Vagina (tissue), 2 donors: ENCODE measurements at places on chromosomes 12 and 14.
A peak's percentile ranks its signal among the peaks of the same experiment; 100 is the strongest.

- no peak for DNase-seq
- no peak overlapping the region for H3K27ac ChIP-seq
- no peak overlapping the region for H3K4me3 ChIP-seq
- no peaks in the 10 kb centered on the region for H3K27me3 ChIP-seq
- H3K4me1 ChIP-seq: no peaks in the 10 kb centered on the region
Observed at GRCh38 chr14:44741431-44741830, 220.3 kb downstream of the KLHL28 start.

DNA sequence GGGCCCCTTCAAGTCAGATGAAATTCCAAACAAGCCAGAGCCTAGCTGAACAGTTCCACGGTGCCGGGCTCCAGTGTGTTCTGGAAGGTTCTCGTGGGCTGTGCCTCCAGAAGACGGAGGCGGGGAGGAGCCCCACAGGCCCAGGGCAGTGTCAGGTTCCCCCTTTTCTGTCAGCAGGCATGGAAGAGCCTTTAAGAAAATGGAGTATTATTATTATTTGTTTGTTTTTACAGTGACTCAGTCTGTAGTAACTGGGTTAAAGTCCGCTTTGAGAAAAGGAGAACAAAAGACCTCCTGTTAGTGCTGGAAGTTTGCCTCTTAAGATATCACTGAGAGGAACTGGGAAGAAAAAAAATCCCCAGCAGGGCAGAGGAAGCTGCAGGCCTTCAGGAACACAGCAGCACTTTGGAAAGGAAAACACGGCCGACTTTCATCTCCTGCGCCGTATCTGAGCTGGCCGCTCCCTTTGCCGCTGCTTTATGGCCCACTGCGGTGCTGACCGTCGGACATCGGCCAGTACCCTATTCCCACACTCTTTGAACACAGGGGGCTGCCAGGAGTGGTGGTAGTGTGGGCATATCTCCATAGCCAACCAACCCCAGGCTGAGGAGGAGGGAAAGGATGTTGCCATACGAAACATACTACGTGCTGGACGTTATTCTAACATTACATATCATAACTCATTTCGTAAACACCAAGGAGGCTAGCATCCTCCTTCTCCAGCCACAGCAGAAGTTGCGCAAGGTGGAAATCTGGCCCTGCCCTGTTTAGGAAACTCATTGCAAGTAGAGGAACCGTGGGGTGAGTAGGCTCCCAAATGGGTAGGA is 194.0 kb downstream of the ZFP36L1 start:
- no peak for DNase-seq
- no peaks in the 10 kb centered on the region for H3K27me3 ChIP-seq
- H3K4me3 ChIP-seq: no peak overlapping the region
- peaks cover 51% of the 10 kb centered on the region for H3K4me1 ChIP-seq
- peak overlapping the region; percentile 91 for H3K27ac ChIP-seq
- no peaks in the 10 kb centered on the region for H3K36me3 ChIP-seq

DNA sequence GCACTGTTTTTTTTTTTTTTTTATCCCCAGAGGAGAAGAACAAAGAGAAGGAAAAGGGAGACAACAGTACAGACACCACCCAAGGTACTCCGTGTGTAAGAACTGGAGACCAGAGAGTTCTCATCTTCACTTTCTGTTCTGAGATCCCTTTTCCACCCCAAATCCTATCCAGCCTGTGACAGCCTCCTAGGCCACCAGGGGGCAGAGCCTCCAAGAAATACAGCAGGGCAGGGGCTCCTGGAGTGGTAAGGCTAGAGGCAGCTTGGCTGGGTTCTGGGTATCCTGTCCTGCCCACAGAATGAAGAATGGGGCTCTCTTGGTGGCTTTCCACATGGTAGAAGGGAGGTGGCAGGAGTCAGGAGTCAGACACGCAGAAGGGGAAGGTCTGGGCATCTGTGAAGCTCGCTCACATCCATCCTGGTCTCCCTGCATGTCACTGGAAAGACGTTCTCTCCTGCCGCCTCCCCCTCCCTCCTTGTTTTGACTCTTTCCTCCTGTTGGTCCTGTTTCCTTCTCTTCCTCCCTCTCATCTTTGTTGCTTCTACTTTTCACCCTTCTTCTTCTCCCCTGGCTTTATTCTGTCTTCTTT is 12.0 kb downstream of the CLSTN3 start:
- no peak overlapping the region for H3K27ac ChIP-seq
- no peaks in the 10 kb centered on the region for H3K4me1 ChIP-seq
- DNase-seq: no peak
- peaks cover 8% of the 10 kb centered on the region for H3K36me3 ChIP-seq
- H3K4me3 ChIP-seq: no peak overlapping the region

DNA sequence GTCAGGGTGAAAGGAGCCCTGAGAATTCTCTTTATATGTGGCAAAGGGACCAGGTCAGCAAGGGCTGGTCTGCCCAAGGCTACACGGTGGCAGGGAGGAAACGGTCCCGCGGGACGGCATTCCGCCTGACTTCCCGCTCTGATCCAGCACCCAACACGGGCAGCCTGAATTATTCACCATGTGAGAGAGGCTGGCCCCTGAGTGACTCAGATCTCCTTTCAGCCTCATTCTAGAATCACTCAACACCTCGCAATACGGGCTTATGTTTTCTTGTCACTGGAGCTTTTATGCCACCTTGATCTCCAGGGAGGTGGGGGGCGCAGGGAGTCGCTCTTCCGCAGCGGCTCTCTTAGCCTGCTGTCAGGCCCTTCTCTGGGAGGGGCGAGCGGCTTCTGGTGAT is 8.5 kb downstream of the LRTM2 start:
- H3K36me3 ChIP-seq: no peaks in the 10 kb centered on the region
- DNase-seq: no peak
- peaks cover 5% of the 10 kb centered on the region for H3K27me3 ChIP-seq
- H3K4me1 ChIP-seq: peaks cover 4% of the 10 kb centered on the region
- no peak overlapping the region for H3K27ac ChIP-seq

DNA sequence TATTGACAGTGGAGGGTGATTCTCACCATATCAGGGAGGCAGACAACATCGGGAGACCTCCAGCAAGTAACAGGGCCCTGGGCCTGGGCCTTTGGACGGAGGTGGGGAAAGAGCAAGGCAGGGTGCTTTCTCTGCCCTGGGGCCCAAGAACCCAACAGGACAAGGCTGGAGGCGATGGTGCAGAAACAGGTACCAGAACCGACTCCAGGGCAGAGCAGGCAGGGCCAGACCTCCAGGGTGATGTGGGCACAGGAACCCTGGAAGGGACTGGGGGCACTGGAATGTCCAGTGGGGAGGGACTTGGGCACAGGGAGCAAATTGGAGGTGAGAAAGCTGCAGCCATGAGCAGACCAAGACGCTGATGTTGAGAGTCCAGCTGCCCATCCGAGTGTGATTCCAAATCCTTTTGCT is 44.4 kb downstream of the PRMT8 start:
- no peaks in the 10 kb centered on the region for H3K4me1 ChIP-seq
- H3K4me3 ChIP-seq: no peak overlapping the region
- DNase-seq: peak; percentile 64
